Activated naive CD8-positive, alpha-beta T cell treated with anti-CD3 and anti-CD28 coated beads, Interleukin-2, amount 10 ng/mL, durations not matched to agents 7 days and 5 days (primary cell): ENCODE measurements at places on chromosomes 13 and 19. TPM values are rescaled to one million over a fixed set of nuclear protein-coding genes. Genes with fewer than 3 reads are reported as not detected.

DNA sequence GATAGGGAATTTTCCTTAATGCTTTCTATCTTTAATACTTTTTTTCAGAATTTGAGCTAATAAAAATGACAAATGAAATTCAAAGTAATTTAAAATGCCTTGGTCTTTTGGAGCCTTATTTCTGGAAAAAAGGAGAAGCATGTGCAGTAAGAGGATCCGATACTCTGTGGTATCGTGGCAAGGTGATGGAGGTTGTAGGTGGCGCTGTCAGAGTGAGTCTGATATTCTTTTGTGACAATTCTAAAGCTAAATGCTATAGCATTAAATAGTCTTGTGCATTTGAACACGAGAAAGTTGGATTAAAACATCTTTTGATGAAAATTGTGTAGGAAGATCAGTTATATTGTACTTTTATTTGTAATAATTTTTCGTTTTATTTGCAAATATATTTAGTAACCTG is 95.0 kb downstream of the RNF17 start:
- H3K27me3 ChIP-seq = peaks cover 12% of the 10 kb centered on the region
- H3K4me1 ChIP-seq = no peaks in the 10 kb centered on the region
- no peak overlapping the region for H3K27ac ChIP-seq
- H3K36me3 ChIP-seq = no peaks in the 10 kb centered on the region
- no peak overlapping the region for H3K4me3 ChIP-seq

GRCh38 chr19:10617409-10618121 is 7.8 kb upstream of the SLC44A2 start:
- H3K4me1 ChIP-seq = peaks cover 21% of the 10 kb centered on the region
- peaks cover 20% of the 10 kb centered on the region for H3K36me3 ChIP-seq
- no peaks in the 10 kb centered on the region for H3K27me3 ChIP-seq

GRCh38 chr13:111913761-111914140 is 153.2 kb upstream of the SOX1 start:
- no peak overlapping the region for H3K4me3 ChIP-seq
- H3K27me3 ChIP-seq = no peaks in the 10 kb centered on the region
- H3K4me1 ChIP-seq = no peaks in the 10 kb centered on the region
- no peak for DNase-seq

Gene RAB11B
- total RNA-seq = 98.8 TPM
